Dermis blood vessel endothelial cell (primary cell): ENCODE measurements at places on chromosomes 4 and X. TPM values are rescaled to one million over a fixed set of nuclear protein-coding genes. Genes with fewer than 3 reads are reported as not detected.

Gene TCEAL1
- 20.6 and 30.3 TPM in 2 replicates for total RNA-seq

Gene RAPGEF2
- total RNA-seq: 91.4 and 101 TPM in 2 replicates

Gene ARHGAP36
- total RNA-seq: not detected in 2 replicates

Gene DUSP9
- 0.05 and 0.17 TPM in 2 replicates for total RNA-seq

Gene ARR3
- not detected in 2 replicates for total RNA-seq

Gene ACOX3
- 29.3 and 44.2 TPM in 2 replicates for total RNA-seq

Gene DDIT4L
- total RNA-seq: 1.7 and 2.2 TPM in 2 replicates

Gene HGFAC
- 0.28 and 0.51 TPM in 2 replicates for total RNA-seq

Gene AFM
- not detected in 2 replicates for total RNA-seq

Gene MAPK10
- total RNA-seq: 0.17 and 0.23 TPM in 2 replicates

Gene HSFX3
- total RNA-seq: not detected in 2 replicates

Gene KLB
- under 0.01 TPM in 1 of 2 replicates, not detected in the other for total RNA-seq

Gene PPP4R3C
- not detected in 2 replicates for total RNA-seq

Gene GAB3
- 12.1 and 14.1 TPM in 2 replicates for total RNA-seq

Gene NCAPG
- 16.2 and 78.7 TPM in 2 replicates for total RNA-seq

Gene CLTRN
- total RNA-seq: 0.09 and 0.17 TPM in 2 replicates

Gene FAT4
- 69.6 and 120 TPM in 2 replicates for total RNA-seq

Gene CFP
- total RNA-seq: 0.19 and 0.85 TPM in 2 replicates

Gene CXorf49
- total RNA-seq: not detected in 2 replicates
